ENCODE measurements at places on chromosomes 12 and 14.

- no peak for DNase-seq
Observed at GRCh38 chr12:106070147-106070546, 68.6 kb downstream of the NUAK1 start.

- peak; percentile 78 for DNase-seq
Observed at GRCh38 chr12:53159195-53159839, 21.2 kb upstream of the ZNF740 start.

GRCh38 chr14:69632593-69633151 is 21.3 kb downstream of the SUSD6 start:
- no peak for DNase-seq

DNA sequence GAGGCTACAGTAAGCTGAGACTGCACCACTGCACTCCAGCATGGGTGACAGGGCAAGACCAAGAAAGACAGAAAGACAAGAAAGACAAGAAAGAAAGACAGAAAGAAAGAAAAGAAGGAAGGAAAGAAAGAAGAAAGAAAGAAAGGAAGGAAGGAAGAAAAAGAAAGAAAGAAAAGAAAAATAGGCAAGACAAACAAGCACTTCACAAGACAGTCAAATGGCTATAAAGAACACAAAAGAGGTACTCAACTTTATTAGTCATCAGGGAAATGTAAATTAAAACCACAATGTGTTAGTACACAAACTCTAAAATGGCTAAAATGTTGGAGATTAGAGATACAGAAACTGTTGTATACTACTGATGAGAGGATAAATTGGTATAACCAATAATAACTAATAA is 6.6 kb downstream of the ATXN3 start:
- DNase-seq: no peak

DNA sequence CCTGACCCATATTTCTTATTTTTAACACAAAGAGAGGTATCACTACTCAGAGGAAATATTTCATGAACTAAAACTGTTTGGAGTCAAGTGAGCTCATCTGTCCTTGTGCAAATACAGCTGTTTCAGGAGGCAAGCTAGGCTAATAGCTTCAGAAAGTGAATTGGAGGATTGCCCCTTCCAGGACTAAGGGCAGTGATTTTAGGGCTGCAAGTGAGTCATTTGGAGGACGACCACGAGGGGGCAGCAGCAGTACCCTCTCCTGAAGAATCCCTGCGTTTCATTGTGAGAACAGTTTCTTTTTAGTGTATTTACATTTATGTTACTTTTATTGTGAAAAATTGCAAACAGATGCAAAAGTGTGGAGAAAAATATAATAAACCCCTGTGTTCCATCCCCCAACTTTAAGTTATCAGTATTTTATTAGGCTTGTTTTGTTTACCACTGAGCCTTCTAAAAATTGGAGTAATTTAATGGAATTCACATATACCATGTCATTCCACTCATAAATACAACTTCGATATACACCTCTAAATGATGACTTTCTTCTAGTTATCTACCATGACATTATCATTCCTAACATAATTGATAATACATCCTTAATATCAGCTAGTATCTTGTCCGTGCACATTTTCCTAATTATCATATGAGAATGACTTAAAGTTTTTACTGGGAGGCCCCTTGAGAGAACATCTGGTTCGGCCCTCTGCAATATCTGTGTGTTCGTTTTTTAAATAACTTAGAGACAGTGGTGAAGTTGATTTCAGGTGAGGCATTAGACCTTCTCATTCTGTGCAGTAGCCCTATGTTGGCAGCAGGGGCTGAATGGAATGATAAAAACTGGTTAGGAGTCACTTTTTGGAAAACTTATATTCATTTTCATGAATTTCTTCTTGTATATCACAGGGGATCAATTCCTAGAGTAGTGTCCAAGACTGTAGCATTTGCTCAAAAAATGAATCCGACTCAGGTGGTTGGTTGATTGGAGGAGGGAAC is 13.7 kb downstream of the FOXJ2 start:
- peak; percentile 58 for DNase-seq

DNA sequence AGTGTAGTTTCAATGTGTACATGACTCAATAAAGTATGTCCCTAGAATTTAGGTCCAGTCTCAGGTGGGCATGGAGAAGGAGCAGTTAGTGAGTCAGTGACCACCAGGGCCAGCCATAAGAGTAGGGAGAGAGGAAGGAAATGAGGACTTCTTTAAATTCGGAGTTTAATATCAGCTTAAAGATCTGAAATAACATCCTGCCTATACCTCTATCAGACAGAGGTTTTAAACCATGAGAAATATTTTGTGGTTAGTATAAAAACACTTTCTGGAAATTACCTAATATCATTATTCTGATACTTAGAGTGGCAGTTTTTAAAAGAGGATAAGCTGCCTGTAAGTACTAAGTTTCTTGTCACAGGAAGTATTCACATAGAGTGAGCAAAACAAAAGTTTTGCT is 61.7 kb upstream of the ST8SIA1 start:
- DNase-seq: no peak

DNA sequence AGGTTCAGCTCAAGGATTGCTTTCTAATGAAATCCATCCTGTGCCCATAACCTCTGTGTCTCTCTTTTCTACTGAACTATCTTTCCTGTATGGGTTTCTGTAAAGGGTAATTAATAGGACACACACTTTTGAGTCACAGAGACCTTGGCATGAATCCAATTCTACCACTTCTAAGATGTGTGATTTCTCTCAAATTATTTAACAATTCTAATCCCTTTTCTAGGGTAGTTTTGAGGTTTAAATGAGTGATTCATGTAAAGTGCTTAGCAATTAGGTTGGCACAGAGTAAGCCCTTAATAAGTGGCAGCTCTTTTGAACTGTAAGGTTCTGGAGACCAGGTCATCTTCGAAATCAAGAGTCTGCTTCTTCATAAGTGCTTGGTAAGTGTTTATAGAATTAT is 202.7 kb downstream of the RASSF9 start:
- no peak for DNase-seq

- DNase-seq: no peak
Observed at GRCh38 chr14:70919774-70920173, 12.5 kb downstream of the PCNX1 start.

DNA sequence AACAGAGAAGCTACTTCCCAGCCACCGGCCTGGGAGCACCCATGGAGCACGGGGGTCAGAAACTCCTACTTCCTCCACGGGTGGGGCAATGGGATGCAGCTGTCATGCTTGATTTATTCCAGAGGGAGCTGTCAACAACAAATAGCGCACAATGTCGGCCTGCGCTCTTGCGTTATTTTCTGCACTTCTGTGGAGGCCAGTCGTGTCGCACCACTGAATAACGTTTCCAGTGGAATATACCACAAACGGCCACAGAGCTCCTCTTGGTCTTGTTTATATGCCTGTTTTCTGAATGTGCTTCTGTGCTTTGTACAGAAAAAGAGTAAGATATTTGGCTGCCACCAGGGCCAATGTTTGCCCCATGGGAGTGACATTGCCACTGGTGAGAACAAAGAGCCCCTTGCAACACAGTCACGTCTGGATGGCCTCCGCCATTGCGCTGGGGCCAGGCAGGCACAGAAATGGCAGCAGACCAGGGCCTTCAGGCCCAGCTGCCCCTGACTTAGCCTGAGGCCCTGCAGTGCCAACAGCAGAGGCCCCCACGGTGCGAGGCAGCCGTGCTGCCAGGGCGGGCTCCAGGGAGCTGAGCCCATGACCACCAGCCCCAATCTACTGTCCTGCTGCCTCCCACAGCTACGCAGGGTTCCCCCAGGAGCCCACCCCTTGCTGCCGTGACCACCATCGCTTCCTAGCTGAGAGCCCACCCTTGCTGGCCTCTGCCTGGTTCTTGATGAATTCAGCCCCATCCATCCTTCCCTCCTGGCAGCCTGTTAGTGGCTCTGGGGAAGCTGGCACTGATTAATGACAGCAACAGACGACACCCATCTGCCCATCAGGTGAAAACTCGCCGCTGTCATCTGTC is 28.9 kb upstream of the TMEM179 start:
- no peak for DNase-seq

DNA sequence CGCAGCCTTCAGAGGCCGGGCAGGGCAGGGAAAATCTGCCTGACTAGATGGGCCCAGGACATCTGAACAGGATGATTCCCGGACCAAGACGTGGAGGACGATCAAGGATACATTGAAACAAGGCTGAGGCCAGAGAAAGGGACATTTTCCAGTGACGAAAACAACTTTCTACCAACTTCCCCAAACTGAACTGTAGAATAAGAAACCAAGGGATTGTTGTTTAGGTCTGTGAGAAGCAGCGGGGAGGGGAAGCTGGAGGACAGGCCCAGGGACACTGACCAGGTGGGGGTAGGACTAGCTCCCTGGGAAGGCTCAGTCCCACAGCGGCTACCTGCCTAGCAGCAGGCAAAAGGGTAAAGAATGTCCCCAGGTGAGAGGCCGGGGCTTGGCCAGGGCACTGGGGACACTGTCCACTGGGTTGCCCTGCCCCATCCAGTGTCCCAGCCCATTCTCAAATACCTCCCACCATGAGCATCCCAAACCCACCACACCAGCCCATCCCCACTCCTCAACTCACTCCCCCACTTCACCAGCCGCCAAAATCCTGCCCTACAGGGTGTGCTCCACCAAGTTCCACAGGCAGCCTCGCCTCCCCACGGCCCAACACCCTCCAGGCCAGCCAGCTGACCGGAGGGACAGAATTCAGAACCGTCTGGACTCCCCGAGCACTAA is 995 bp downstream of the TNFRSF1A start:
- no peak for DNase-seq

DNA sequence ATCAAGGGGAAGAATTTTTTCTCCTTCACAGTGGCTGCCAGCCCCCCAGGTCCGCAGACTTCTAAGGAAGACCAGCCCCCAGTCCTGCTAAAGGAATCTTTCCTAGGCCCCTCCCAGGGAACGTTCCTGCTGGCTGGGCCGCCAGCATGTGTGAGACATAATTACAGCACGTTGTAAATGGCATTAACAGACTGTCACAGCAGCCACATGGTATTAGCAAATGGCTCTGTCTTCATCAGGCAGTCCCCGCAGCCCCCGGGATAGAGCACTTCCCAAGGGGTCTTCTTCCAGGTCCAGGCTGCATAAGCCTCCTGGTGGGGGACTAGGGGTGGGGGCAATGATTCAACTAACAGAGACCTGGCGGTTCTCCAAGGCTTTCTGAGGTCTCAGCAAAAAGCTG is 34.9 kb upstream of the FAM222A start:
- DNase-seq: no peak

DNA sequence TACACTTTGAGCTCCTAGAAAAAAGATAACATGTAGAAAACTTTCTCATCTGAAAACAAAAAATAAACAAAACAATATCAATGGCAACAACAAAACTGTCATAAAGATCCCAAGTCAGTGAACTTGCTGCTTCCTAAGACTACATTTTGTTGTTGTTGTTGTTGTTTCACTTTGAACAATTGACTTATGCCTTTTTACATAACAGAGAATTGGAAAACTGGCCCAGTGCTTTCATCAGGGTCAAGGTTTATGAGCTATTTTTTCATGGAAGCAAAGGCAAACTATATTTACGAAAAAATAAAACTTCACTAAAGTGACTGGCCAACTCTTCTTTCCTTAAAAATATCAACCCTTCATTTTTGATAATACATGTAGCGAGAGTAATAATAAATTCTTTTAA is 6.3 kb downstream of the DCN start:
- DNase-seq: no peak

DNA sequence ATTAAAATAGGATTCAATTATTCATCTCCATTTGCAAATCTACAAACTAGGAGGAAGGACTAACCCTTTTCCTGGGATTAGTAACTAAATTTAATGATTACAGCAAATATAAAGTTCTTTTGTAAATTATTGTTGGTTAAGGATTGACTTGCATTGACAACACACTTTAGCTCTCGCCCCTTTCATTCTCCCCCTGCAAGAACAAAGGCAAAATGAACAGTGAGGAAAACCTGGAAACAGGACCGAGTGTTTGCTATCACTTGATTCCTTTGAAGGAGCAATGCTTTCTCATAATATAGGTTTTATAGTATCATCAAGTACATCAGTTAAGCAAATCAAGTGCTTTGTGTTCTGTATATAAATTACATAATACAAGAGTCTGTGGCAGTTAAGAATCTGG is 7.4 kb upstream of the COX16 start:
- no peak for DNase-seq

DNA sequence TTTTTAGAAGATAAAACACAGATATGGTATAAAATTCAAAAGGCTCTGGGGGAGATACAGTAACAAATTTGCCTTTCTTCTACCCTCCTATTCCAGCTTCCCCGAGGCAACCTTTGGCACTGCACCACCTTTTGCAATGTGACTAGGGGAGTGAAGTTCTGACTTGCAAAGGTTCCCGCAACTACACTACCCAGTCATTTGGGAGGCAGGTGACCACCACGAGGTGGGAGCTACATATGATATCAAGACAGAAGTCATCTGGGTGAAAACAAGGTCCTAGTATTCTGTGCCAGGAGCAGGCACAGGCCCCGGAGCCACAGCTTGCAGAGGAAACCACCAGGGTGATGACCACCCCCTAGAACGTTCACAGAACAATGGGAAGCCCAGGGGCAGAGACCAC is 141.5 kb downstream of the TTC7B start:
- DNase-seq: no peak

DNA sequence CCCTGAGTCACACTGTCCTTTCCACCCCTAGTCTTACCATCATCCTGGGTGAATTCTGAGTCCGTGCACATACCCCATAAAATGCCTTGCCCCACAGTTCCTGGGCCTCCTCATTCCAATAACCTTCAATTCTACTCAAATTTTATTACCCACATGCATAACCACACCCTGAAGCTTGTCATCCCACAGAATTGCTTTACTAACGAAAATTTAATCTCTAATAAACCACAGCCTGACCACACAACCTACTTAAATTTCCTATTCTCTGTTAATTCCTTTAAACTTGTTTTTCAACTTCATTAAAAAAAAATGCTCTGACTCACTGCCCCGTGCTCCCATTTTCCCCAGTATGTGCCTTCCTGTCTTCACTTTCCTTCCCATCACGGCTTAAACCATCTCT is 205.9 kb downstream of the PHLDA1 start:
- DNase-seq: no peak

DNA sequence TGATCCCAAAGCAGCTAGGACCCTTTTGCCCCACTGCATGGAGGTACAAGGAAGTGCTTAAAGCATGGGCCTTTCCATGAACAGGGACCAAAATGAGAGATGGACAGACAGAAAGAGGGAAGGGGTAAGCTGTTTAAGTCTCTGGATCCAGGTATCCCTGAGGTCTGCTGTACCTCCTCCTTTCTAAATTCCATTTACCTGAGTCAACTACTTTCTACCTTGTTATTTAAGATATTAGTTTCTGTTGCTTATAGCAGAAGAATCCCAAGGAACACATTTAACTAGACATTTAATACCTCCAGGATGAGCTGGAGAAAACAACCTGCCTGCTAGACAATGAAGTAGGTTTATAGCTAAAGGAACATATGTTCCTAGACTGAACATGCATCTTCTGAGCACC is 157.6 kb upstream of the TMCC3 start:
- no peak for DNase-seq

DNA sequence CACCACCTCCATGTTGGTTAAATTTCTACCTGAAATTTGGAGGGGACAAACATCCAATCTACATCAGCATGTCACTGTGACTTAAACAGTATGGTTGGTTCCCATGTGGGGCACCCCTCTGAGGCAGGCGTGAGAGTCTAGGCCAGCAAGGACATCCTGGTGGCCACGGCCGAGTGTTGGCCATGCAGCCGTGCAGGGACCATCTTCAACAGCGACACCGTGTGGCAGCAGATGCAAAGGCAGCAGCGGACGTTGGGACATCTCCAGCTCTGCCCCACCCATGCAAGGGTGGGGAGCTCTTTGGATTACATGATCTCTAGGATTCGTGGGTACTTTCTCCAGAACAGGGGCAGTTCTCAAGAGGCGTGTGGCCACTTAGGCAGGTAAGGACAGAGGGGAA is 49.8 kb downstream of the NOC4L start:
- no peak for DNase-seq

Measured in stimulated activated CD8-positive, alpha-beta memory T cell treated with anti-CD3 and anti-CD28 coated beads, Interleukin-15, amount 100 ng/mL, for 48 hours (primary cell).